Foreskin melanocyte (primary cell): ENCODE measurements at places on chromosomes 4 and X.
A peak's percentile ranks its signal among the peaks of the same experiment; 100 is the strongest.

- DNase-seq, result no peak
Measured at GRCh38 chr4:36337665-36338185, 56.3 kb downstream of the DTHD1 start.

DNA sequence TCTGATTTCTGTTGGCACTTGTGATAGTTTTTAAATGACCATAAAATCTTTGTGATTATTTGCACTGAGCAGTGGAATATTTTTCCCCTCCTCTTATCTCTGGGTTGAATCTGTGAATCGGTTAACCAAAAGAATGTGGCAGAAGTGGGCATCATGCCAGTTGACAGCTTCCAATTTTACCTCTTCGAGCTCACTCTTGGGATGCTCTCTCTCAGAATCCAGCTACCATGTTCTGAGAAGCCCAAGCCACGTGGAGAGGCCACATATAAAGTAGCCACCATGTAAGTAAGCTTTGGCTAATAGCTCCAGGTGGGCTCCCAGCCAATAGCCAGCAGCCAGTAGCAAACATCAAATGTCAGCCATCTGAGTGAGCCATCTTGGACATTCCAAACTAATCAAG, 12.9 kb upstream of the WDR19 start:
- DNase-seq, result no peak

GRCh38 chrX:67636532-67636931, 92.7 kb downstream of the AR start:
- DNase-seq, result no peak

GRCh38 chrX:71533516-71533850, 579 bp downstream of the OGT start:
- DNase-seq, result no peak

DNA sequence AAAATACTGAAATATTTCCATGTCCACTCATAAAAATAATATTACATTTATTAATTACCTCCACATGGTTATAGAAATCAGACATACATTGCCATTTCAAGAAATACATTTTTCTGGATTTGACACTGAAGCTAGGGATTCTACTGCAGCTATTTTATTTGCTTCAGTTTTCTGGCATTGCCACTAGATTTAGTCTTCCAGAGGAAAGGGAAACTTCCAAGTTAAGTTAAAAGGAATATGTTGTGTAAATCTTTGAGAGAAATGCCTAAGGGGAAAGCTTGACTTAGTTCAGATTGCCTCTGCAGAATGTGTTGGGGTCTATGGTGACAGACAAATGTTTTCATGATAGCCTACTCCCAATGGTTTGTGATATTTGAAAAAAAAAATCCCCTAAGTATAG, 1631.3 kb downstream of the PCDH18 start:
- no peak for DNase-seq

DNA sequence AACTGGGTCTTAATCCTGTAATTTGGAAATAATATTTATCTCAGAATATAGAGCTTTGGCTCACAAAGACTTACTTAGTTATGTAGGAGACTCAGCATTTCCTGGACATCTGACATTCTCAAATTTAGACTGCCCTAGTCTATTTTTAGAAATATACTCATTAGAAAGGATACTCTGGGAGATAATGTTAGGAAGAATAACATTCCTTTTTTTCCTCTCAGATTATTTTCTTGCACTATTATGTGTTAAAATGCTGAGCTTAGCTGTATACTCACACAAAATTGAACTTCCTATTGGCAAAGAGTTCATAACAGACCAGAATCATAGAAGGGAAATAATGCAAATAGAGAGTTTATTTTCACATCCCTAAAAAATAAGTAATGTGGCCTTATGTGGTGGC, 1424.9 kb upstream of the PCDH7 start:
- no peak for DNase-seq

DNA sequence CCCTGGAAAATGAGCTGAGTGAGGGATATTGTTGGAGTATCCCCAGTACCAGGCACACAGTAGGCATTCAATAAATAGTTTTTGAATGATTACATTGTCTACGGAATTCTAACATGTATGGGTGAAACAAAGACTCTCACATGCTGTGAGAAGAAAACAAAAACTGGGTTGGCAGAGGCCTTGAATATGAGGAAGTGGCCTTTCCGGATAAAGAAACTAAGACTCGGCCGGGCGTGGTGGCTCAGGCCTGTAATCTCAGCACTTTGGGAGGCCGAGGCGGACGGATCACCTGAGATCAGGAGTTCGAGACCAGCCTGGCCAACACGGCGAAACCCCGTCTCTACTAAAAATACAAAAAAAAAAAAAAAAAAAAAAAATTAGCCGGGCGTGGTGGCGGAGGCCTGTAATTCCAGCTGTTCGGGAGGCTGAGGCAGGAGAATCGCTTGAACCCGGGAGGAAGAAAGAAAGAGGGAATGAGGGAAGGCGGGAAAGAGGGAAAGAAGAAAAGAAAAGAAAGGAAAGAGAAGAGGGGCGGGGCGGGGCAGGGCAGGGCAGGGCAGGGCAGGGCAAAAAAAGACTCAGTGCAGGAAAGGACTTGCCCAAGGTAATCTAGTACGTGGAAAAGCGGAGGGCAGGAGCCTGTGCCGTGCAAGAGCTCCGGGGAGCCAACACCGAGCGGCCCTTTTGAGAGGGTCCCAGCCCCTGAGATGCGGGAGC, 689 bp upstream of the TMA16 start:
- DNase-seq, result no peak

- no peak for DNase-seq
Measured at GRCh38 chr4:22625311-22625710, 67.4 kb upstream of the GBA3 start.

DNA sequence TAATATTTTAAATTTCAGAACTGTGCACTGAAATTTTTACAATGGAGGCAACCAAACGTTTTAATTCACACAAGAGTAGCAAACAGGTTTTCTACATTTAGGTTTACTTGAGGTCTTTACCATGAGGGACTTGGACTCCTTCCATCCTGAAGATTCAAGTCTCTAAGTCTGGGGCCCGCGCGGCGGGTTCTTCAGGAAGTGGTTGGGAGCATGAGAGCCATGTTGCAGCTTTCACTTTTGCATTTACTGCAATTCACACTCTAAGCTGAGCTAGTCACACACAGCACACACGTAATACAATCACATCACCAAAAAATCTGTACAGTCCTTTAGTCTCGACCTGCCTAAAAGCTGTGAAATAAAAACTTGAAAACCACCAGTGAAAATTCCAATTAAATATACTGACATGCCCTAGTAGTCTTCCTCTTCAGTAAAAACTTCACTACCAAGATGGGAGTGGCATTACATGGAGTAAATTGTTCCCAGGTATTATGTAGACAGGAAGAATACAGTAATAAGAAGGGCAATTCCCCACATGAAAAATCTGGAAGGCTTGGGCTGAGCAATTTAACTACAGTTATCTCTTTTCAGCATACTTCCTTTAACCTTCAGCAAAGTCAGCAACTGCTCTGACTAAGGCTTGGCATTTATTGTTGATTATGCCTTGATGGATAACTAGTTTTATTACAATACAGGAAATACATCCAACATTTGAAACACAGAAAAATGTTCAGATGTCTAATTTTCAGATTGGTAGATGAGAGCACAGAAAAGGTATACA, 571.1 kb upstream of the DIPK2B start:
- no peak for DNase-seq

- no peak for DNase-seq
Measured at GRCh38 chr4:96025011-96025410, 185.1 kb downstream of the PDHA2 start.

GRCh38 chr4:121734571-121734970, 30.4 kb downstream of the SMIM43 start:
- no peak for DNase-seq

GRCh38 chr4:40289366-40290188, 45.6 kb upstream of the CHRNA9 start:
- no peak for DNase-seq

DNA sequence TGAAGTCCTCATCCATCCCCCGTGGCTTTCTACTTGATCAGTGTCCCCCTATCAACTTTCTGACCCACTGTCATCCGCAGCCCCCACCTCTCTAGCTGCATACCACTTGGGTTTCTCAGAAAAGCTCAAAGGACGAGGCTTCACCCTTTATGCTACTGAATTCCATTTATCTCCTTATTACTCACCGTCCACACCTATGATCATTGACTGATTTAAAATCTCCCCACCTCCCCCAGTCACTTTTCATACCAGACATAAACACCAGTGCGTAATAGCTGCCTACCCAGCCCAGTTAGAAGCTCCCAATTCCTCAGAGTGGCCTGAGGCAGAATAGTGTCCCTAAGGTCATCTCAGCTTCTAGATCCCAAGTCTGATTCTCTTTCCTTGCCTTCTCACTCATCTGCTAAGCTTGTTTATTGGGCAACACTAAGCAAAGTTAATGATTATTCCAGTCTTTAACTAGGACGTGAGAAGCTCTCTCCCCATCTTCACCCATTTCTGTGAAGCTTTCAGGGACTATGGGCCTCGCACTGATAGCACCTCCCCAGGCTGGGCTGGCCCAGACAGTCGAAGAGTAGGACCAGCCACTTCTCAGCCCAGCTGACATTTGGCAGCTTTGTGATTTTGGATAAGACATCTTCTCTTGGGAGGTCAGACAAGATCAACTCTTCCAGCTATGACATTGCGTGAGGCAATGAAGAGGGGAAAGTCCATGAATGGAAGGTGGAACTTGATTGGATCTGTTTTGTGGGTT, 7.2 kb upstream of the DDX60L start:
- DNase-seq, result no peak

DNA sequence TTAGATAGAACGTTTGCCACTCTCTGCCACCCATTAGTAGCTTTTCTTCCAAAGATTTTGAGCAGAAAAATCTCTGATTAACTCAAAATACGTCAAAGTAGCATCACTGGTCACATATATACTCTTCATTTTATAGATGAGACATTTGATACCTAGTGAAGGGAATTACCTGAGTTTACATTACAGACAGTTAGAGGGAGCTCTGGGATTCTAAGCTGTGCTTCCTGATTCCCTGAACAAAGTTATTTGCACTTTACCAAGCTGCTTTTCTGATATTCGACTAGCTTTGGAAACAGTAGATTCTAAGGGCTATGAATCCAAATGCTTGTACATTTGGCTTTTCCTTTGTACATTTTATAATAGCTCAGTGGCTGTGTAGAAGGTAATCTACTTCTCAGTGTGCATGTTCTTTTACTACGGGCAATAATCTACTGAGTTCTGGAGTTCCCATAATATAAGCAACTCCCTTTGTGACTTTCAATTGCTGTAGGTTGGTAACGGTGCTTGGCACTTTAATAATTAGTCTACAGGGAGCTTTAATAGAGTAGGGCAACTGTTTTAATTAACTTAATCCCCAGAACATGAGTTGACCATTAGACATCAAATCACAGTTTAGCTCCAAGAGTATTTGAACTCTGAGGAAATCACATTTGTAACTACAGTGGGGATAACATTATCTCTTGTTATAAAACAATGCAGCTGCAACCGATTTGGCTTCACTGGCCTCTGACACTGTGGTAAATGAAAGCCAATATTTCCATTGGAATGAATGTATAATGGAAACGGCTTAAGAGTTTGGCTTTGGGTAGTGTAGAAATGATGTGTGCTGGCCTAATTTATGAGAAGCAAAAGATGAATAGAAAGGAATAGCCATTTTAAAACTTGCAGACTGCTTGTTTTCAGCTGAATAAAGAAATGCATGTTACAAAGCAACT, 1602.4 kb downstream of the STIM2 start:
- no peak for DNase-seq

- DNase-seq, result no peak
Measured at GRCh38 chrX:152821145-152821765, 9.3 kb downstream of the CETN2 start.

- DNase-seq, result no peak
Measured at GRCh38 chr4:17726911-17727310, 54.5 kb downstream of the FAM184B start.

DNA sequence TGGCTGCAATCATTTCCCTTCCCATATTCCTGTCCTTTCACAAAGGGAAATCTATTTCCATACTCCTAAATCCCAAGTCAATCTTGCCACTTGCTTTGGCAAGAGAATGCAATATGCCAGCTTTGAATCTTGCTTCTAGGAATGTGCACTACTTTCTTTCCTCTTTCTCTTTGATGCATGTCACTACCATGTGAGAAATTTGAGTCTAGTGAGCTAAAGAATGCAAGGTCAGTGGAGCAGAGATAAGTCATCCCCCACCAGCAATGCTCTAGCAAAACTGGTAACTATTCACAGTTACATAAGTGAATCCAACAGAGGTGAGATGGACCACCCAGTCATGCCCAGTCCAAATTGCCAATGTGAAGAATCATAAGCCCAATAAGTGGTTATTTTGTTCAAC, 910.4 kb downstream of the RAB28 start:
- DNase-seq, result no peak

DNA sequence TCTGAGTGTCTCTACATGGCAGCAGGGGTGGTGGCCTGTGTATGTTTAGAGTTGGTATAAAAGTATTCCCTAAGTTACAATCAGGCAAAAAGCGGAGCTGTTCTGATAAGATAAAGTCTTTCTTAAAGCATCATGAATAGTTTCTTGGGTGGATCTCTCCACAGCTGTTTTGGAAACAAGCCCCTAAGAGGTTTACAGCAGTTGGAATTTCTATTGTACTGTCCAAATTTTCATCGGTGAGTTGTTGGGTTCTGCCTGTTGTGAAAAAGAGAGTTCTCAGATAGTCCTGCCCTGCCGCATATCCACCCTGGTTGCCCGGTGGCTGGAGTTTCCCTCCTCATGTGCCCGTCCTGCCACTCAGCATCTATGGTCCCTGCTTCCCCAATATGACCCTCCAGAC, 50.1 kb downstream of the C4orf51 start:
- no peak for DNase-seq

- no peak for DNase-seq
Measured at GRCh38 chrX:115098897-115099296, 81.5 kb upstream of the IL13RA2 start.

- DNase-seq, result peak; percentile 55
Measured at GRCh38 chr4:182555997-182556418, 312.8 kb downstream of the TENM3 start.

GRCh38 chr4:4625488-4625887, 83.6 kb upstream of the STX18 start:
- no peak for DNase-seq

- DNase-seq, result no peak
Measured at GRCh38 chrX:118756101-118756500, 28.7 kb downstream of the IL13RA1 start.

DNA sequence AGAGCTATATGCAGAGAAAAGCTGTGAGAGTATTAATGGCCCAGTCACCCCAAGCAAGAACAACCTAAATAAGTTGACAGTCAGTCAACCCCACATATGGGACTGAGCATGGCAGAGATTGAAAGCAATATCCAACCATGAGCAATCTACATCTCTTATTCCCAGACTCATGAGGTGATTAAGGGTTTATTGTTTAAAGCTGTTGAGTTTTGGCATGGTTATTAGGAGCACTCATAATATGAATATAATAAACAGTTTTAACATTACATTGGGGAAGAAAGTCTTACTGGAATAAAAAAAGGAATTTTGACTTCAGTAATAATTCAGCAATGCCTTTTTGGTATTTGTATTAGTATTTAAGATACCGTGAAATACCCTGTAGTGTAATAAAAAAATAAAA, 1627.4 kb downstream of the STIM2 start:
- DNase-seq, result no peak
